Dermis blood vessel endothelial cell (primary cell): ENCODE measurements at places on chromosomes 5 and 9. TPM values are rescaled to one million over a fixed set of nuclear protein-coding genes. Genes with fewer than 3 reads are reported as not detected.

IRX1 gene
- under 0.01 TPM in 1 of 2 replicates, not detected in the other for total RNA-seq

TMEM8B gene
- under 0.01 and 0.23 TPM in 2 replicates for total RNA-seq

PIP5K1B gene
- 0.05 TPM in 1 of 2 replicates, not detected in the other for total RNA-seq

TRIP13 gene
- 11.1 and 39.6 TPM in 2 replicates for total RNA-seq

ANKRD31 gene
- 0.05 TPM in 1 of 2 replicates, not detected in the other for total RNA-seq

ZNF354C gene
- total RNA-seq: 7.3 TPM in 2 replicates

FOXD1 gene
- 0.05 and 0.17 TPM in 2 replicates for total RNA-seq
